ENCODE measurements at places on chromosomes 6 and 20. TPM values are rescaled to one million over a fixed set of nuclear protein-coding genes. Genes with fewer than 3 reads are reported as not detected.

The MYLK2 gene
- 0.32 TPM for total RNA-seq

The C20orf204 gene
- total RNA-seq: 1.1 TPM

The RAET1G gene
- 8.3 TPM for total RNA-seq

The FRMD1 gene
- not detected for total RNA-seq

The TAAR2 gene
- not detected for total RNA-seq

The KCNK15 gene
- 1.4 TPM for total RNA-seq

The PRKN gene
- total RNA-seq: 6.0 TPM

The PDYN gene
- total RNA-seq: not detected

The CCDC28A gene
- total RNA-seq: 15.8 TPM

DNA sequence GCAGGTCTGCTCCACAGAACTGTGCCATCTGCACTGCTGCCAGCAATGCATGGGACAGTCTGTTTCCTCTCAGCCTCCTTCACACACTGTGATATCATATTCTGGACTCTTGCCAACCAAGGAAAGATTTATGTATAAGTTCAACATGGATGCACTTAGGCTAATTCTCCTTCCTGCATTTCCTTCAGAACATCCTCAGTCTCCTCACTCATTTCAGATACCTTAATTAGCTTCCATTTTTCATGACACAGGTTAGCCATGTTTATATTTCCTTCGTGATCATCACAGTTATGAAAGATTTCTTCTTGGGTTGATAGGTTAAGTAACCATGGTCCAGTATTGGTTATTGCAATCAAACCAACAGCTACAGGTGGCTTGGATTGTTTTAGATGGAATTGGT lies 46.4 kb upstream of the DDR1 start:
- no peak for DNase-seq
- H3K4me1 ChIP-seq: peaks cover 16% of the 10 kb centered on the region
- H3K27ac ChIP-seq: no peak overlapping the region
- H3K27me3 ChIP-seq: no peaks in the 10 kb centered on the region
- no peak overlapping the region for H3K4me3 ChIP-seq

GRCh38 chr20:51757226-51757625 lies 11.0 kb downstream of the ATP9A start:
- H3K36me3 ChIP-seq: peaks cover 5% of the 10 kb centered on the region
- H3K27me3 ChIP-seq: no peaks in the 10 kb centered on the region
- DNase-seq: no peak
- H3K4me1 ChIP-seq: peaks cover 15% of the 10 kb centered on the region
- no peak overlapping the region for H3K4me3 ChIP-seq

DNA sequence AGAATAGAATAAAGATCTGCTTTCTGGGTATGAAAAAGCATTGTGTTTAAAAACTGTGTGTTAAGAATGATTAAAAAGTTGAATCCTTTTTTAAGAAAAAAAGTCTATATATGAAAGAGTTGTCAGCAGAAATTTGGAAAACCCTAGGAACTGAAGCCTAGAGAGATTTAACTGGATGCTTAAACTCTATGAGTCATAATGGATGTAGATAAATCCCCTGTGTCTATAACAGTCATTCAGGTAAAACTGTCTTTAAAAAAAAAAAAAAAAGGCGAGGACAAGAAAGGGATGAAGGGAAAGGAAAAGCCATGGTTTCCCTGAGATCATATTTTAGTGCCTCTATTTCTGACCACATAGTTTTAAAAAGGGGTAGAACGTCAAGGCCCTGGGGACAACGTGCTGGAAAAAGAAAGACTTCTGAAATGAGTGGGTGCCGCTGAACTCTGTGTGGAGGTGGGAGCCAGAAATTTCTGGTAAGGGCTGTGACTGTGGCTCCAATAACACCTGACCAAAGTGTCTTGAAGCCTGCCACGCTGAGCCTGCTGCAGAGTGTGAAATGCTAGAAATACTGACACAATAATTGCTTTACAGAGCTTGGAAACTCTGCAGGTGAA lies 302.6 kb upstream of the ARID1B start:
- H3K27me3 ChIP-seq: no peaks in the 10 kb centered on the region
- DNase-seq: no peak
- no peaks in the 10 kb centered on the region for H3K36me3 ChIP-seq
- H3K4me1 ChIP-seq: no peaks in the 10 kb centered on the region
- H3K4me3 ChIP-seq: no peak overlapping the region
- no peak overlapping the region for H3K27ac ChIP-seq

- peaks cover 9% of the 10 kb centered on the region for H3K4me1 ChIP-seq
- H3K27ac ChIP-seq: no peak overlapping the region
- DNase-seq: no peak
- H3K27me3 ChIP-seq: no peaks in the 10 kb centered on the region
These were observed 55.8 kb downstream of the SNAI1 start for GRCh38 chr20:50038574-50038991.

GRCh38 chr6:39791311-39791710 lies 865 bp upstream of the DAAM2 start:
- H3K4me3 ChIP-seq: no peak overlapping the region
- no peaks in the 10 kb centered on the region for H3K36me3 ChIP-seq
- H3K27me3 ChIP-seq: peaks cover 11% of the 10 kb centered on the region

- no peaks in the 10 kb centered on the region for H3K27me3 ChIP-seq
- peaks cover 21% of the 10 kb centered on the region for H3K4me1 ChIP-seq
- no peak overlapping the region for H3K4me3 ChIP-seq
- DNase-seq: no peak
These were observed 180.6 kb upstream of the TENT5A start for GRCh38 chr6:81933089-81933488.

- H3K27ac ChIP-seq: no peak overlapping the region
- H3K4me3 ChIP-seq: no peak overlapping the region
These were observed 23.1 kb downstream of the LBP start for GRCh38 chr20:38369389-38369788.

GRCh38 chr6:120992257-120992656 lies 342.0 kb downstream of the TBC1D32 start:
- no peak overlapping the region for H3K4me3 ChIP-seq
- no peak for DNase-seq
- peaks cover 5% of the 10 kb centered on the region for H3K4me1 ChIP-seq
- H3K27ac ChIP-seq: no peak overlapping the region
- H3K36me3 ChIP-seq: no peaks in the 10 kb centered on the region
- no peaks in the 10 kb centered on the region for H3K27me3 ChIP-seq

- H3K4me3 ChIP-seq: no peak overlapping the region
- H3K36me3 ChIP-seq: no peaks in the 10 kb centered on the region
- H3K27me3 ChIP-seq: peaks cover 19% of the 10 kb centered on the region
- H3K4me1 ChIP-seq: peaks cover 6% of the 10 kb centered on the region
These were observed 3.3 kb upstream of the STMND1 start for GRCh38 chr6:17098538-17098937.

- H3K27ac ChIP-seq: no peak overlapping the region
- H3K4me1 ChIP-seq: no peaks in the 10 kb centered on the region
- H3K27me3 ChIP-seq: peaks cover 29% of the 10 kb centered on the region
- DNase-seq: no peak
- no peak overlapping the region for H3K4me3 ChIP-seq
These were observed 37.0 kb upstream of the KCNG1 start for GRCh38 chr20:51059862-51060261.

DNA sequence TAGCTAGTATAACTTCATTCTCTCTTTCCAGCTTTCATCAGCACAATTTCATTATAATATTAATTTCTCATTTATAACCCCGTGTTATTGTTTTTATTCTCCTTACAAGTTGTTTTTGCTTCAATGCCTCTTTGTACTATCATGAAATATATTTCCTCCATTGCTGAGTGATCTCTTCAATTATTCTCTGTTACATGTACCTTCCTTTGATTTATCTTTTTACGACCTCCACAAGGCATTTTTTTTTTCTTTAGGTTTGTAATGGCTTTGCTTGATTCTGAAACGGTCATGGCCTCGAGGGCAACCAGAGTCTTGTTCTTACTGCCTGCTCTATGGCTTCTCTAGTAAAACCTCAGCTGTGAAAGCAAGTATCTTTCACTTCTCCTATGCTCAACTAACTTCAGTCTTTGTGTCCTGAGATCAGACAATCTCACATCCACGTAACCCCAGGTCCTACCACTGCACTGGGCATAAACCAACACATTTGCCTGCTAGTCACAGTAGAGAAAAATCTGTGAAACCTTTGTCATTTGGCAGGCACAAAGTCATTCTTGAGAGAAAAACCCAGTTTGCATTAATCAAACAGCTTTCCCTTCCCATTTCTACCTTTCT lies 119.9 kb downstream of the UST start:
- peaks cover 46% of the 10 kb centered on the region for H3K4me1 ChIP-seq
- H3K4me3 ChIP-seq: no peak overlapping the region
- no peaks in the 10 kb centered on the region for H3K36me3 ChIP-seq
- H3K27ac ChIP-seq: no peak overlapping the region

GRCh38 chr20:23121751-23122320 lies 35.7 kb upstream of the CD93 start:
- H3K36me3 ChIP-seq: no peaks in the 10 kb centered on the region
- no peak for DNase-seq
- no peak overlapping the region for H3K27ac ChIP-seq
- no peak overlapping the region for H3K4me3 ChIP-seq
- H3K27me3 ChIP-seq: no peaks in the 10 kb centered on the region
- H3K4me1 ChIP-seq: peaks cover 20% of the 10 kb centered on the region

DNA sequence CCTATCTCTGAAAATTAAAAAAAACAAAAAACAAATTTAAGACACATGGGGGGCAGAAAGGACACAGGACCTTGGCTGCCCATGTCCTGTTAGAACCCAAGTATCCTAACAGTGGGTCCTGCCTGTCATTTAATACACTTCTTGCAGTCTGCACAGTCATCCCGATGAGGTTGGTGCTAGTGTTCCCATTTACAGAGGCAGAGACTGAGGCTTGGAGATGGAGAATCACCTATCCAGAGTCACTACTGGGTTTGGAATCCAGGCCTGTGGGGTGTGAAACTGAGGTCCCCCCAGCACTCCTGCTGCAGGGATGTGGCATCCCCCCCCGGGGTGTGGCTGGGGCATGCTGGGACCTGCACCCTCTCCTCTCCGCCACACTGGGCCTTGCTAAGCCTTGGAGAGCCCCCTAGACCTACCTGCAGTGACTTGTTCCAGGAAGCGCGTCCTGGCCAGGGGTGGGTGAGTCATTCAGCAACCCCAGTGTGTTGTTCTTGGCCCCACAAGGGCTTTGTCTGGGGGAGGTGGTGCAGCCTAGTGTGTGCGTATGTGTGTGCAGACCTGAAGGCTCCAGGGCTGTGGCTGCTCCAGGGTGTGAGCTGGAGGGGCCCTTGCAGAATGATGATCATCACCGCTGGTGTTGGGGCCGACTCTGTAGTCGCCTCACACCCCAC lies 49.7 kb downstream of the BCAS4 start:
- DNase-seq: peak; percentile 98
- H3K36me3 ChIP-seq: no peaks in the 10 kb centered on the region
- H3K27me3 ChIP-seq: no peaks in the 10 kb centered on the region
- peak overlapping the region; percentile 16 for H3K27ac ChIP-seq
- peaks cover 36% of the 10 kb centered on the region for H3K4me1 ChIP-seq
- no peak overlapping the region for H3K4me3 ChIP-seq

- DNase-seq: peak; percentile 68
- peaks cover 6% of the 10 kb centered on the region for H3K36me3 ChIP-seq
- H3K27me3 ChIP-seq: no peaks in the 10 kb centered on the region
- no peak overlapping the region for H3K27ac ChIP-seq
- H3K4me1 ChIP-seq: peaks cover 19% of the 10 kb centered on the region
- no peak overlapping the region for H3K4me3 ChIP-seq
These were observed 13.5 kb upstream of the TRAM2 start for GRCh38 chr6:52590152-52590891.
